ENCODE measurements at places on chromosomes 2 and 18.

- no peak for DNase-seq
Measured at GRCh38 chr2:48127612-48128191, 221.4 kb upstream of the FBXO11 start.

DNA sequence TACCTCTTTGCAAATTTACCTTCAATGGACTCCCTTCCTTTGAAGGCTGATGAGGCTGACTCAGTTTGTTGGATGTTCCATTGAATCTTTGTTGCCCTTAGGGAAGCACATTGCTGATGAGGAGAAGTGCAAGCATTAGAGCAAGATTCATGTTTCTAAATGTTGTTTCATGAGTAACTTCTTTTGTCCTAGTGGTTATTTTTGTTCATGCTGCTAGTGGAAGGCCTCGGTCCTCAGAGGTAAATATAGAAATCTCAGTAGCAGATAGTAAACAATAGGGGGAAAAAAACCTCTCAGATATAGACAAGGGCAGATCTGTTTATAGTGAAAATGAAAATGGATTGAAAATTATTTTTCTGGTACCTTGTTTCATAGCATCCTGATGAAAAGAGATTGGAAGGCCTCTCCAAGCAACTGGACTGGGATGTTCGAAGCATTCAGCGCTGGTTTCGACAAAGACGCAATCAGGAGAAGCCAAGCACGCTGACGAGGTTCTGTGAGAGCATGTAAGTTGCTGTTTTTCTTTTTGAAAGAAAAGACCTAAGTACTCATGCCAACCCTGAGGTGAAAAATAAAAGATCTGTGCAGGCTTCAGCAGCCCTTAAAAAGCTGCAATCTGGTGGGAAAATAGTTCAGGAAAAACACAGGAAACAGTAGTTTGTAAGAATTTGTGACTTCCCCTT is 104.9 kb downstream of the CERS6 start:
- no peak for DNase-seq

- DNase-seq, result no peak
Measured at GRCh38 chr2:232441147-232441651, 14.8 kb upstream of the ALPI start.

- no peak for DNase-seq
Measured at GRCh38 chr2:157433394-157433793, 10.5 kb downstream of the CYTIP start.

DNA sequence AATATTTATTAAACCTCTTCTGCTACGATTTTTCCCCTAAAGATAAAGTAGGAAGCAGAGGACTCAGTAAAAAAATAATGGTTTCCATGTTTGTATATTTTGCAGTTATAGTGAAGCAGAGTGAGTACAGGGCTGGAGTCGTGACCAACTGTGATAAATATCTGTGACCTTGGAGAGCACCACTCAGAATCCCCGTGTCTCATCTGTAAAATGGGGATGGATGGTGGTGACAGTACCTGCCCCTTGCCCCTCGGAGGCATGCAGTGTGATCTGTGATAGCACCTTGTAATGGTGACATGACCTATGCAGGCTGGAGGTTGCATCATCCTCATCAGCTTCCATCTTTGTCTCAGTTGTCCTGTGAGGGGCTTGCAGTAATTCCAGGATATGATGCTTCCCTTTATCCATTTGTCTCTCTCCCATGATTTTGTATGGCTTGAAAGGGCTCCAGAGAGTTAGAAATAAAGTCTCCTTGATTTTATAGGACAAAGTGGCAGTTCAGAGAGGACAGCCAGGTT is 5.5 kb downstream of the TTL start:
- DNase-seq, result no peak
